Ovary (tissue), 10 donors: ENCODE measurements at places on chromosomes 2 and 18.

GRCh38 chr2:11724151-11724550 lies 22.3 kb upstream of the LPIN1 start:
- no peak for DNase-seq

DNA sequence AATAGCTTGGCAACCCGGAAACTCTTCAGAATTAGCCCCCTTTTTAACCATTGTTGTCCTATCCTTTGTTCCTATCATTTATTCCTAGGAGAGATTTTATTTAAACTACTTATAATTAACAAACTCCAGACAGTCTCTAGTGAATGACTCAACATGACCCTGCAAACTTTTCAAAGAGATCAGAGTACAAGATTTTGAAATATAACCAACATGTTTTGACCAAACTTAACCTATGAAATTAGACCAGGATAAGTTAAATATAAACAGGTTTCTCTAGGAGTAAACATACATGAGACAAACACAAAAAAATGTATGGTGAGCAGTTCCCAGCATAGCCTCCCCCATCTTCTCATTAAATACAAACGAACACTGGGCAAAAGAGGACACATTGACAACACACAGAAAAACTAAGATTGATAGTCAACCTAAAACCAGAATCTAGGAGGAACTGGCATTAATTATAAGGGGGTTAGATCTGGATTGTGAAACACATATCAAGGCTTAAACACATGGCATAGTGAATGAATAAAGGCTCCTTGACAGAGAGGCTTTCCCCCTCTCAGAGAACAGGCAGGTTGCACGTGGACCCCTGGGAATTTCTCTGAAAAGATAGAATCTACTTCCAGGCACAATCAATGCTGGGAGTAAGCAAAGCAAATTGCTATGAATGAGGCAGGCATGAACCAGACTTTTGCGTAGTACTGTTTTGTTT lies 284.1 kb downstream of the IRS1 start:
- DNase-seq: no peak

GRCh38 chr2:143071185-143071876 lies 57.9 kb upstream of the ARHGAP15 start:
- DNase-seq: no peak

- DNase-seq: no peak
These were observed 35.8 kb downstream of the IMPA2 start for GRCh38 chr18:12017081-12017480.

DNA sequence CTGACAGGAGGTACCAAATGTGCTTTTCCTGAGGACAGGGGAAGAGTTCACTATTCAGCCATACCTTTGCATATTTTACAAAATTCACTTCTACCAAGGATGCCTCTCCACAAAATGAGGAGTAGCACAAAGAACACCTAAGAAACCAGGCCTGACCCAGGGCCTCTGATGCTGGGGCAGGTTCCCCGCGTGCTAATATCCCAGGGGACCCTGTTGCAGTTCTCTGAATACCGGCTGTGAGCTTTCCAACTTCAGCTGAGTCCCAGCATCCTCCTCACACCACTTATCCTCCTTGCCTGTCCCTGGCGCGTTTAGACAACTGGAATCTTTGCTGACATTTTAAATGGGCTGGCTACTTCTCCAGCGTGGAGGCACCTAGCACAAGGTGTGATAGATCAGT lies 142.3 kb downstream of the BCL2 start:
- DNase-seq: no peak

DNA sequence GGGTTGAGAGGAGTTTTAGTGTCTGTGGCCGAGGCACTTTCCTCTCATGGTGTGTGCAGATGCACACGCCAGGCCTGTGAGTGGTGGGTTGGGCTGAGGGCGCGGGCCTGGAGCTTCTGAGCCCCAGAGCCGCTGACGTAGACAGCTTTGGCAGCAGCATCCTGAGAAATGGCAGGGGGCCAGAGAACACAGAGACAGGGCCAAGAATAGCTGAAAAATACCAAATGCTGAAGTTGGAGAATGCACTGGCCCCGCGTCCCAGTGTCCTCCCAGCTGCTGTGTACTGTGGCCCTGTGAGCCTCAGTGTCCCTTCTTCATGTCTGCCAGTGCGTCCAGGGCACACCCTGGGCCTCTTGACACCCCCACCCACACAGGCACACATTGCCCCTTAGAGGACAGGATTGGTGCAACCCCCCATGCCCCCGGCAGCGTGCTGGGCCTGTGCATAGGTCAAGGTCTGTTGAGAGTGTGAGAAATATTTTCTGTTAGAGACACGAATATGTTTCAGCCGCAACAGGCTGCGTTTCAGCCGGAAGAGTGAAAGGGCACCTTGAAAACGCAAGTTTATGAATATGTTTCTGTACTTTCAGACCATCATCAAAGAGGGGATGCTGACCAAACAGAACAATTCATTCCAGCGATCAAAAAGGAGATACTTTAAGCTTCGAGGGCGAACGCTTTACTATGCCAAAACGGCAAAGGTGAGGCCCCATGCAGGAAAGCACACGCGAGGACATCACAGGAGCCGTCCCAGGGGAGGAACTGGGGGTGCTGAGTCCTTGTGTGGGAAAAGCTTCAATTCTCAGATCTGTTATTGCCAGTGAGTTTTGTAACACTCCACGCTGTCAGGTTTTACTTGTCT lies 33.6 kb downstream of the DGKD start:
- peak; percentile 97 for DNase-seq
